ENCODE measurements at places on chromosomes 2 and 18. TPM values are rescaled to one million over a fixed set of nuclear protein-coding genes. Genes with fewer than 3 reads are reported as not detected.

Gene HOXD9
- 1.8 TPM for total RNA-seq

Gene RAMP1
- not detected for total RNA-seq

Gene CNRIP1
- total RNA-seq: 2.3 TPM

Gene CHRND
- total RNA-seq: not detected

Gene KIF3C
- total RNA-seq: 54.9 TPM

Gene DRC1
- total RNA-seq: 0.19 TPM

Gene LYPD6B
- not detected for total RNA-seq

Gene DCDC2C
- not detected for total RNA-seq

Gene KCNJ13
- total RNA-seq: not detected

Gene KCTD18
- 11.0 TPM for total RNA-seq

Gene SOX11
- not detected for total RNA-seq

Gene ASB18
- total RNA-seq: not detected

Gene GNAL
- 5.4 TPM for total RNA-seq

Gene TEKT4
- not detected for total RNA-seq

Gene COL3A1
- total RNA-seq: 0.28 TPM

Gene ATP6V1B1
- total RNA-seq: 2.0 TPM

Gene RNASEH1
- total RNA-seq: 53.5 TPM

Gene UPP2
- not detected for total RNA-seq

Gene TMEM17
- total RNA-seq: 6.0 TPM

Gene C2orf42
- 7.0 TPM for total RNA-seq

Gene LBH
- 137 TPM for total RNA-seq

Gene STPG4
- total RNA-seq: not detected

Gene CYB5A
- 171 TPM for total RNA-seq

Gene SPR
- total RNA-seq: 83.9 TPM

Gene GAREM2
- 10.3 TPM for total RNA-seq

Gene C18orf63
- not detected for total RNA-seq

Gene DNAH6
- 0.44 TPM for total RNA-seq

Gene IL37
- not detected for total RNA-seq

Gene BOLL
- total RNA-seq: not detected

Gene CLEC4F
- not detected for total RNA-seq

Gene ABCA12
- total RNA-seq: 0.25 TPM

Gene PXDN
- total RNA-seq: 15.5 TPM

Gene CHST9
- total RNA-seq: not detected

Gene TUBB8B
- not detected for total RNA-seq

Gene LIMS1
- 40.6 TPM for total RNA-seq

Gene POTEF
- not detected for total RNA-seq

Gene IL1R2
- total RNA-seq: 0.63 TPM

Gene CNDP2
- 80.1 TPM for total RNA-seq

Gene L3MBTL4
- total RNA-seq: not detected

Gene SULT1C4
- total RNA-seq: 0.27 TPM

Gene CCDC85A
- 0.12 TPM for total RNA-seq

Gene RNF125
- total RNA-seq: 0.18 TPM

Gene NEU2
- not detected for total RNA-seq

Gene MARCHF4
- 35.6 TPM for total RNA-seq

Gene KLHL29
- 4.0 TPM for total RNA-seq

Gene CCDC68
- total RNA-seq: 5.2 TPM
